Activated CD4-positive, alpha-beta T cell treated with anti-CD3 and anti-CD28 coated beads, Interleukin-2, Interleukin-6, amounts not matched to agents 100 ng/mL and 50 ng/mL, durations not matched to agents 16 hours and 8 hours (primary cell): ENCODE measurements at places on chromosomes 16 and 17.

DNA sequence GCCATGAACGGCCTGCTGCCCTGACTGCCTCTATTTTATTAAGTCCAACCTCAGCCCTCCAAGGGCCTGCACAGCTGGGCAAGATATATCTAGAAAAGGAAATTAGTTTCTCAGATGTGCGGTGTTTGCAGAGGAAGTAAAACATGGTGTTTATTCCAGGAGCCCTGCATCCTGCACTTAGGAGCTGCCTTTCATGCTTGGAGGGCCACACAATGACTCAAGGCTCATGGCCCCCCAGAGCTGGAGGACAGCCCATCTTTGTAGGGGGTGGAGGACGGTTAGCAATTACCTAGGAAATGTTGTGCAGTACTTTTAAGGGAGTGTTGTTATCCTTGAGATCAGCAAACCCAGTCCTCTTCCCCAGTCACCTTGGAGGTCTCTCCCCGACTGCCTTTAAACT lies 80.5 kb downstream of the COPRS start:
- no peak for DNase-seq

GRCh38 chr17:46991617-46992016 lies 12.6 kb upstream of the RPRML start:
- DNase-seq, result no peak

DNA sequence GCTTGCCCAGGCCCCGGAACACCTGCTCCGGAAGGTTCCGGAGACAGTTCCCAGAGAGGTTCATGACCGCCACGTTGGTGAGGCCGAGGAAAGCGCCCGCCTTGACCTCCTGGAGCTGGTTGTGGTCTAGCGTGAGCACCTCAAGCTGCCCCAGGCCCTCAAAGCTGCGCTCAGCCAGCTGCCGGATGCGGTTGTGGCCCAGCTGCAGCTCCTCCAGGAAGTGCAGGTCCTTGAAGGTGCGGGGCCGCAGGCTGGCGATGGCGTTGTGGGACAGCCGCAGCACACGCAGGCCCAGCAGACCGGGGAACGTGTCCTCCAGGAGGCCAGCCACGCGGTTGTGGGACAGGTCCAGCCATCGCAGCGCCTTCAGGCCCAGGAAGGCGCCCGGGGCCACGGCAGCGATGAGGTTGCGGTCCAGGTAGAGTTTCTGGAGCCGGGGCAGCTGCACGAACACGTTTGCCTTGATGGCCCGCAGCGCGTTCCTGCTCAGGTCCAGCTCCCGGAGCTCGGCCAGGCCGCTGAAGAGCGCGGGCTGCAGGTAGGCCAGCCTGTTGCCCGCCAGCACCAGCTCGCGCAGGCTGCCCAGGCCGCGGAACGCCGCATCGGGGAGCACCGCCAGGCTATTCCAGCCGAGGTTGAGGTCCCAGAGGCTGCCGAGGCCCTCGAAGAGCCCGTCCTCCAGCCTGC lies 2.1 kb downstream of the IGFALS start:
- no peak for DNase-seq

- peak; percentile 57 for DNase-seq
Measured at GRCh38 chr17:2724784-2725164, 13.2 kb upstream of the CLUH start.

- DNase-seq, result no peak
Measured at GRCh38 chr17:81083125-81083765, 48.3 kb downstream of the BAIAP2 start.

GRCh38 chr16:87953308-87954215 lies 2.3 kb downstream of the BANP start:
- no peak for DNase-seq

- no peak for DNase-seq
Measured at GRCh38 chr17:78789663-78790181, 7.6 kb upstream of the CYTH1 start.

GRCh38 chr17:43456661-43457361 lies 27.0 kb upstream of the DHX8 start:
- no peak for DNase-seq

GRCh38 chr17:73462823-73463222 lies 151.0 kb upstream of the CDC42EP4 start:
- no peak for DNase-seq

DNA sequence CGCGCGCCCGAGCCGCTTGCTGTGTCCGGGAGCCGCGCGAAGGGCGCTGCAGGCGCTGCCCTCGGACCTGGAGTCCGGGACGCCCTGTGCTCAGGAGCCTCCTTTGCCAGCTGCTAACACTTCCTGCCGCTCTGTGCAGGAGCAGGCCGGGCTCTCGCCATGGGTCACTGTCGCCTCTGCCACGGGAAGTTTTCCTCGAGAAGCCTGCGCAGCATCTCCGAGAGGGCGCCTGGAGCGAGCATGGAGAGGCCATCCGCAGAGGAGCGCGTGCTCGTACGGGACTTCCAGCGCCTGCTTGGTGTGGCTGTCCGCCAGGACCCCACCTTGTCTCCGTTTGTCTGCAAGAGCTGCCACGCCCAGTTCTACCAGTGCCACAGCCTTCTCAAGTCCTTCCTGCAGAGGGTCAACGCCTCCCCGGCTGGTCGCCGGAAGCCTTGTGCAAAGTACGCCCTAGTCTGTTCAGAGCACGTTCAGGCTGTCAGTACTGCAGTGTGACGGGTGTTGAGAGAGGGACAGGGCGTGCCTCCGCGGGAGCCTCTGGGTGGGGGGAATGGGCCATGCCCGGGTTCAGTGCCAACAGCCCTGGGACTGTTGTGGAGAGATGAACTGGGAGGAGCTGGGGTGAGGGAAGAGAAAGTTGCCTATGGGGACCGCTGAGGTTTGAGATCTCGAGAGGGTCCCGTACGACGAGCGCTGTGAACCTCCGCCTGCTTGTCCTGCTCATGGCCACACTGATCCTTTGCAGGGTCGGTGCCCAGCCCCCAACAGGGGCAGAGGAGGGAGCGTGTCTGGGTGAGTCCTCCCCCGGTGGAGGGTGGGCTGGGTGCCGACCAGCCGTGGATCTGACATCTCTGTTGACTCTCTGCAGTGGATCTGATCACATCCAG lies 1.3 kb downstream of the ZNF276 start:
- peak; percentile 90 for DNase-seq

DNA sequence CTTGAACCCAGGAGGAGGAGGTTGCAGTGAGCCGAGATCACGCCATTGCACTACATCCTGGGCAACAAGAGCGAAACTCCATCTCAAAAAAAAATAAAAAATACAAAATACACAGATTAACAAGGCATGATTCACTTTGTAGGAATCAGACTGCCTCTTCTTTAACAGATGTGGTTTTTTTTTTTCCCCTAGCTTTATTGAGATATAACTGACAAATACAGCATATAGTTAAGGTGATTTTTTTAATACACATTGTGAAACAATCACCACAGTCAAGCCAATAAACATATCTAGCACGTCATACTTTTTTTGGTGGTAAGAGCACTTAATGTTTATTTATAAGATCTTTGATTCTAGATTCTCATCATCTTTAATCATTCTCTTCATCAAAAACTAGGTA lies 87.8 kb downstream of the SPAG9 start:
- DNase-seq, result no peak

DNA sequence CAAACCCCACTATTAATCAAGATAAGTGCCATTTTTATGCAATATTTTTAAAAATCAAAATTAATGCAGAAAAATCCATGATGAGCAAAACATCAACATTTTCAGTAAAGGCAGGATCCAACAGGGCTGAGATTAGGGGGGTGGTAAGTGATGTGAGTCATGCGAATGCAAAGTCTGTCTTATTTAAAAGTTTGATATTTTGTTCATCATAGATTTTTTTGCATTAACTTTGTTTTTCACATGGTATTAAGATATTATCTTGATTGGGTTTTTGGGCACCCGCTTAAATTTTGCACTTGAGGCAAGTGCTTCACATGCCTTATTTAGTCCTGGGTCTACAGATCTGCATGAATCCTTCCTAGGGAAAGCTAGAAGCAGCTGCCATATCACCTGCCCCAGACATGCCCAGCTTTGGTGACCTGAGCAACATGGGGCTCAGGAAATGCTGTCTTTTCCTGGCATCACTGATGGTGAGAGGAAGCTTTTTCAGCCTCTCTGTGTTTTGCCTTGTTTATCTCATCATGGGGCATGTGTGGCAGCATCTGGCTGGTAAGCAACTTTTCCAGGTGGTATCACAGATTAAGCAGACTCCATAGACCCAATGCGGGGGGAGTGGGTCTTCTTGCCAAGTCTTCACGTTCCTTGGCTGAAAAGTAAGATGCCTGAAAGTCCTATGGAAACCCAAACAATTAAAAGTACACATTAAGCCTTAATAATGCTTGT lies 57.6 kb upstream of the NFAT5 start:
- DNase-seq, result no peak

- DNase-seq, result no peak
Measured at GRCh38 chr16:27286451-27286850, 17.9 kb upstream of the NSMCE1 start.

DNA sequence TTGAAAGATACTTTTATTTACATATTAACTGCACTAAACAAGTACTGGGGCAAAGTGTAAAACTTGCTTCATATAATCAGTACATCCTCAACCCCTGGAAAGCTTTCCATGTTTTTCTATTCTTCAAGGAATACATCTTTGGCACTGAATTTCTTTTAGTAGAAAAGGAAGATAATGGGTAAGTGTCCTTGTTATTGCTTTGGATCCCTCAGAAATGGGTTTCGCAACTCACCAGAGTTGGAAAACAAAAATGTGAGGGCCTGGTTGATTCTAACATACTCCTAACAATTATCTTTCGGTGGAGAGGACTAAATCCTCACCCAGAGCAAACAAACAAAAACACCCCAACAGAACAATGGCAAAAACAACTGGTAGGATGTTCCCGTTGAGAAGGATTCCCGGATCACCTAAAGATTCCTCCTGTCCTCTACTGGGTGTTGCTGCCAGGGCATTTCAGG lies 120.4 kb downstream of the PARN start:
- DNase-seq, result no peak
